ENCODE measurements at places on chromosomes 5 and 9.

DNA sequence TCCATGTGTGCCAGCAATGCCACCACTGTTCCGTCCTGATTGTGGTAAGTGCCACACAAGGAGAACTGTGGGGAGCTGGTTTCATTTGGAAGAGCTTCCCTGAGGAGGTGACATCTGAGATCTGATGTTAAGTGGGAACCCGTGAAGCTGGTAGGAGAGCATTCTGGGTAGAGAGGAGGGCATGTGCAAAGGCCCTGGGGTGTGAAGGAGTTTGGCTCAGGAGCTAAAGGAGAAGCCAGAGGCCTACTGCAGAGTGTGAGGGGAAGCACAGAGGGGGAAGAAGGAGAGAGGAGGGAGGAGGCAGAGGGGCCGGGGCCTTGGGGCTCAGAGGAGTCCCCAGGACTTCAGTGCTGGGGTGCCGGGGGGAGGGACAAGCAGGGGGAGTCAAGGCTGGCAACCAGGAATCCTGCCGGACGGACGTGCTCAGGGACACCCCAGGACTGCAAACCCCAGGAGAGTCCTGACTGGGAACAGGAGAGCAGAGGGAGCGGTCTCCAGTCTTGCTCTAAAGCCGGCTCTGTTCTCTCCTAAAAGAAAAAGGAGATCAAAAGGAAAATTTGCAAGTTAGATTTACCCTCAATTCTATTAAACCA is 19.7 kb downstream of the C9orf50 start:
- DNase-seq: no peak

GRCh38 chr5:2066373-2066772 is 183.6 kb upstream of the IRX4 start:
- DNase-seq: no peak

DNA sequence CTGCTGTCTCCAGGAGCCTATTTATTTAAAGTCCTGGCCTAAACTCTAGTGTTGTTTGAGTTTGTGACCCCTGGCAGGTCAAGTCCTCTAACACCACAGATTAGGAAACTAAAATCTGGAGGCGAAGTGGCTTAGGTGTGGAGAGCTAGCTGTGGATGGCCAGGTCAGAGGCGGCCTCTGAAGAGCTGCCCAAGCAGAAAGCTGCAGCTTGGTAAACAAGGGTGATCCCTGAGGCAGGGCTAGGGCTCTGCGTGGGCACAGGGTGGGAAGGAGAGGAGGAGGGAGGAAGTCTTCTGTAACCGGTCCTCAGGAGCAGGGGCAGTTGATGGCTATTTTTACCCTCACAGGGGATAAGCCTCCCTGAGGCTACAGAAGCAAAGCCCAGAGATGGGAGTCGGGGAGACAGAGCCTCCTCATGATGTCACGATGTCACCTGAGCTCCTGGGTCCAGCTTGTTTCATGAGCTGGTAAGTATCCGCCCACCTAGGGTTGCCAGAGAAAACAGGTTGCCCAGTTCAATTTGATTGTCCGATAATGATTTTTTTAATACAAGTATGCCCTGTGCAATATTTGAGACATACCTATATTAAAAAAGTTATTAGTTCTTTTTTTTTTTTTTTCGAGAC is 25.9 kb upstream of the BOD1 start:
- DNase-seq: no peak

- no peak for DNase-seq
Observed at GRCh38 chr9:20988671-20989315, 42.6 kb downstream of the HACD4 start.

DNA sequence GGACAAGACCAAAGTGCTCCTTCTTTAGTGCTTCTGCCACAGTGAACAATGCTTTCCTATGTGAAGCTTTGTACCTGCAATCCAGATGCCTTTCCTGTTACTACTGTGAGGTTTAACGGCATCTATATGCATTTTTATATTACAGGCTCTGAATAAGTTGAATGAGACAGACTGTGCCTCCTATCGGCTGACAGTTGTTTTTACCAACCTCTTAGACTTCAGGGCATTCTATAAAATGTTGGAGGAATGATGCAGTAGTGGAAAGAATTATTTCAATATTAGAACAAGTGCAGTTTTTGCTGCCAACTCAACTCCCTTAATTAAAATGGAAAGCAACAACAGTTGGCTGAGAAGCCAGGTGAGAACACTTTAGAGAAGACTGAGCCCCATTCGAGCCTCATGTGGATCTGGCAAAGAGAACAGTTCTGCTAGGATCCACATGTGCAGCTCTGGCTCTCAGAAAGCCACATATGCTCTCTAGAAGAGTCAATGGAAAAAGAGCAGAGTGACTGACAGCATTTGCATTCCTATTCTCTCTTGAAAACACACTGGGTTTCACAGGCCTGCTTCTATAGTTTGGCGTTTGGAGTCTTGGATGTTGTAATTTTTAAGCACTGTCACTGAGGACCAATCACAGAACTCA is 147.5 kb downstream of the LURAP1L start:
- DNase-seq: no peak

- DNase-seq: no peak
Observed at GRCh38 chr9:78453450-78453849, 156.5 kb downstream of the PSAT1 start.

DNA sequence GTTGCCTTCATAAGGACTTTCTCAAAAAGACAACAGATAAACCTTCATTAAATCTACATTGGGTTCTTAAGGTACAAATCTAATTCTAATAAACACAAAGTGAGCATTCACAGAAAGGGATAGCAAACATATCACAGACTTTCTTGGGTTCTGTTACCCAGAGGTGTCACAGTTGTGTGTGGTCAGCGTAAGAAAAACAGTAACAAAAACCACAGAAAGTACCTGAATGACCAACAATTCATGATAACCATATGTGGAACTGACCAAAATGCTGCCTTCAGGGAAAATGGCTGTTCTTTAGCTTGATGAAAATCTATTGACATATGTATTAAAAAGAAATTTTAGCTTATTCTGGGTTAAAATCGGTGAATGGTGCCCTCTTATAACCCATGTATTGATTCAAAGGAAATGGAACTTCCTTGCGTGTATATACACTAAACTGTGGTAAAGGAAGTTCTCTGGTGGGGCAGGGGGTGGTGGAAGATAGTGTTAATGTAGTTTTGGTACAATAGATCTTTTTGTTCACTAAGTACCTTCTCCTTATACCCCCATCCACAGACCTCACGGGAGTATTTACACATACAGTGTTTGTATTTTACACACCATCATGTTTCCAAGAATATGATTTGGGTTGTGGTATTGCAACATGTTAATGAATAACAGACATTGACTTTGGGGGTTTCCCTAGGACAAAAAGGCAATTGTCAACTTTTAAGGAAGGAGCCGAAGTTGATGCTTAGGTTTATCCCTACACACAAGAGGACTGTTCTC is 152.5 kb downstream of the APBA1 start:
- no peak for DNase-seq

DNA sequence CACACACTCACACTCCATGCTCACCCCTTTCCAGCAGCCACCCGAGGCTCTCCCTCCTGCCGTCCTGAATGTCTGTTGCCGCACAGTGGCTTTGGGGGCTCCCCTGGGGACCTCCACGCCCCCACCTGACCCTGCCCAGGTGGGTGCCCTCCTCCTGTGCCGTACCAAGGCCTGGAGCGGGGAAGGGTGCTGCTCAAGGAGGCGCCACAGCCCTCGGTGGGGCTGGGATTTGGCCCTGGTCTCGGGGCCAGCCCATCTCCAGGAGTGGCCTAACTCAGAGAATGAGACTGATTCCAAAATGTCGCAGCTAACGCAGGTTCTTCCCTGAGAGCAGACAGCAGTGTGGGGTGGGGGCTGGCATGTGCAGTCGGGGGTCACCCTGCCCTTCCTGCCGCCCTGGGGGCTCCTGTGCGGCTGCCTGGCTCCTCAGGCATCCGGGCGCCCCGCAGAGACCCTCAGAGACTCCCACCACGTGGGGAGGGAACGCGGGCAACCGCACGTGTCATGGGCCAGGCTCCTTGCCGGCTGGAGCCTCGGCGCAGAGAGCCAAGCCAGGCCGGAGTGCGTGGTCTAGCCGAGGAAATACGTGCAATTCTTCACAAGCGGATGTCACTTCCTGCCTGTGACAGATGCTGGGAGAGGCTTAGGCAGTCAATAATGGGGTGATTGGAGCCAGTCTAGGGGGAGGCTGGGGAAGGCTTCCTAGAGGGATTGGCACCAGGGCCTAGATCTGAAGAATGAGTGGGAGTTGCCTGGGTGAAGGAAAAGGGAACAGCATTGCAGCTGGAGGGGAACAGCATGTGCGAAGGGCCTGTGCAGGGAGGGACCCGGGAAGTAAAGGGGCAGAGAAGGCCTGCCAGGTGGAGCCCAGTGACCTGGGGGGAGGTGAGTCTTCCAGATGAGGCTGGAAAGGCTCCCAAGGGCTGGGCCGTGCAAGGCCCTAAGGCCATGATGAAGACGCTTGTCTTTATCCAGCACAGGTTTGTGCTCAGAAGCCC is 44.1 kb downstream of the C9orf50 start:
- DNase-seq: no peak

GRCh38 chr9:8408575-8409190 is 609.1 kb upstream of the DMAC1 start:
- DNase-seq: no peak

- DNase-seq: no peak
Observed at GRCh38 chr5:168878135-168878745, 299.1 kb upstream of the PANK3 start.

- no peak for DNase-seq
Observed at GRCh38 chr9:7376213-7376612, 423.4 kb downstream of the DMAC1 start.

- DNase-seq: no peak
Observed at GRCh38 chr9:119961774-119962424, 592.7 kb upstream of the BRINP1 start.

GRCh38 chr5:32953694-32954093 is 242.6 kb downstream of the NPR3 start:
- DNase-seq: no peak

DNA sequence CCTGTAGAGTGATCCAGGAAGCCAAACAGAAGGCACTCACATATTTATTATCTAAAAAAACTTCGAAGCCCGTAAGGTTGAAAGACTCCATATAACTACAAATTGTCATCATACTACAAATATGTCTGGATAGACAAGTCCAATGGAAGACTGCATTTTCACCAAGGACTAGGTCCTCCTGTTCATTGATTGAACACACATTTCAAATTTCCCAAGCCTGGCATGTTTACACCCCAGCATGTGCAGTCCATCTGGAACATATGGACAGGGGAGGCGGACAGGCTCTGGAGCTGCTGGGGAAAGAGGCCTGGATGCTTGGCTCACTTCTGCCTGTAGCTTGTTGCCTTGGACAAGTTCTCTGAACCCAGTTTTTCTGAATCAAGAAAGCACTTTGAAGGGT is 378.7 kb downstream of the ENC1 start:
- no peak for DNase-seq

- DNase-seq: no peak
Observed at GRCh38 chr5:174733091-174733690, 8.8 kb downstream of the MSX2 start.

DNA sequence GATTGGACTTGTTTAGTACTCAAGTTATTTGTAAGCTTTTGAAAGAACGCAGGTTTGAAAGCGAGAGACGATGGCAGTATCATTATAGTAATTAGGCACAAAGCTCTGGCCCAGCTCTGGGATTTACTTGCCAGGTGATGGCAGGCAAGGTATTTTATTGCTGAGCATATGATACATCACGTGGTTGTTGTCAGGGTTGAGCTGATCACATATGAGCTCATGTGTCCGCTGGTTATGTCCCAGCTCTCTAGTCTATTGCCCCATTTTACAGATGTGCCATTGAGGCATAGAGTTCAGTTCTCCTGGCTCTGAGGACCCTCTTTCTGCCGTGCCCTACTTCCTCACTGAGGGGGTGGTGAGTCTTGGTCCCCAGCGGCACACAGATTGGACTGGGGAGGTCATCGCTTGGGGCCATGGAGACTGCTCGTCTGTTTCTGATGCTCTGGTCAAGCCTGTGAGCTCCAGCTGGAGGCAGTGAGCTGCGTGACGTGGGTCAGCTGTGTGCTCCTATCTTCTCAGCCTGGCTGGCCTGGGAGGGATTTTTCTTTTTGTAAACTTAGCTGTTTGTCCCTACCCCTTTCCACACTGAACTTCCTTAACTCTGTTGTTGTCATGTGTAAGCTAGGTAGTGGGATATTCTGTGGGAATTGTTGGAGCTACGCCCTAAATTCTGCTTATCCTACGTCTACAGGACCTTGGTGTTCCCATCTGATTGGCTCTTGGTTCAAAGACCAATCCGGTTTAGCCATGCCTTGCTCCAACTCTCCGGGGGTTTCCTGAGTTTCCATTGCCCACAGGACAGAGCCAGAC is 2.2 kb downstream of the NXNL2 start:
- no peak for DNase-seq

DNA sequence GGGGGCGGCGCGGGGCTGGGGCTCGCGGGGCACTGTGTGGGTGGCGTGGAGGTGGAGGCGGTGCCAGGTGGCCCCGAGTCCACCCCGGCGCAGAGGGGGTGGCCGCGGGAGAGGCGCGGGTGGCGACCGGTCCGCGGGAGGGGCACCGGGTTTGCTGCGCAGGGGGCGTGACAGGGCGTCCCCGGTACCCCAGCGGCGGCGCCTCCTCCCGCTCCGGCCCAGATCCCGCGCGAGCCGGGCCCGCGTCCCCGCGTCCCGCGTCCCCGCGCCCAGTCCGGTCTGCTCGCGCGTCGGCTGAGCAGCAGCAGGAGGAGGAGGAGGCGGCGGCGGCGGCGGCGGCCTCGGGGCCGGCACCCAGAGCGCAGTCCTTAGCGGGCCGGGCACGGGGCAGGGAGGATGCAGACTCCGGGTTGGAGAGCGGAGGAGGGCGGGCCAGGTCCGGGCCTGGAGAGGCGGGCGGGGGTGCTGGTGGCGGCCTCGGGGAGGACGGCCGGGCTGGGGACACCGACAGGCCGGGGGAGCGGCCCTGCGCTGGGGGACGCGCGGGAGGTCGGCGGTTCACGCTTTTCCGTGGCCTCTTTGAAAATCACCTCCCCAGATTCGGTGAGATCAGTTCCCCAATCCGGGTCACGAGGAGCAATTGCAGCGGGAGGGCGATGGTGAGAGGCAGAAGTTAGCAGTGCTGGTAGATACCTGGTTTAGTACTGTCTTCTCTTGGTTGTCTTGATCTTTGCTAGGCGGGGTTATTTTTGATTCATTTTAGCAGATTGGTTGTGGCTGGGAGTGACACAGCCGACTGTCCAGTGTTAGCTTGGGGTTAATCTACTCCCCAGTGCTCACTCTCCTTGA is 1.7 kb downstream of the TRIO start:
- no peak for DNase-seq

- no peak for DNase-seq
Observed at GRCh38 chr9:136543280-136543679, 2.6 kb downstream of the NOTCH1 start.

DNA sequence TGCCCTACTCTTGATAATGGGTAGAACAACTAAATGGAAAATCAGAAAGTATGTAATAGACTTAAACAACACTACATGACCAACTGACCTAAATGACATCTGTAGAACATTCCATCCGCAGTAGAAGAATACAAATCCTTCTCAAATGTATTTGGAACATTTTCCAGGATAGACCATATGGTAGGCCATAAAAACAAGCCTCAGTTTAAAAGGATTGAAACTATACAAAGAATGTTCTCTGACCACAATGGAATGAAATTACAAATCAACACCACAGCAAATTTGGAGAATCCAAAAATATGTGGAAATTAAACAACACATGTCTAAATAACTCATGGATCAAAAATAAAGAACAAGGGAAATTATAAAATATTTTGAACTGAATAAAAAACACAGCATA is 189.2 kb downstream of the NDUFS4 start:
- DNase-seq: no peak

- no peak for DNase-seq
Observed at GRCh38 chr9:29659014-29659413, 2085.7 kb upstream of the C9orf72 start.

All from stimulated activated CD4-positive, alpha-beta T cell treated with anti-CD3 and anti-CD28 coated beads, Interleukin-1b, Interleukin-23, amount 100 ng/mL, for 1 hour (primary cell).